ENCODE measurements at places on chromosomes 6 and 20.

GRCh38 chr20:10357974-10358373, 76.0 kb downstream of the MKKS start:
- peak; percentile 44 for DNase-seq

GRCh38 chr20:14450256-14450655, 112.8 kb upstream of the FLRT3 start:
- no peak for DNase-seq

DNA sequence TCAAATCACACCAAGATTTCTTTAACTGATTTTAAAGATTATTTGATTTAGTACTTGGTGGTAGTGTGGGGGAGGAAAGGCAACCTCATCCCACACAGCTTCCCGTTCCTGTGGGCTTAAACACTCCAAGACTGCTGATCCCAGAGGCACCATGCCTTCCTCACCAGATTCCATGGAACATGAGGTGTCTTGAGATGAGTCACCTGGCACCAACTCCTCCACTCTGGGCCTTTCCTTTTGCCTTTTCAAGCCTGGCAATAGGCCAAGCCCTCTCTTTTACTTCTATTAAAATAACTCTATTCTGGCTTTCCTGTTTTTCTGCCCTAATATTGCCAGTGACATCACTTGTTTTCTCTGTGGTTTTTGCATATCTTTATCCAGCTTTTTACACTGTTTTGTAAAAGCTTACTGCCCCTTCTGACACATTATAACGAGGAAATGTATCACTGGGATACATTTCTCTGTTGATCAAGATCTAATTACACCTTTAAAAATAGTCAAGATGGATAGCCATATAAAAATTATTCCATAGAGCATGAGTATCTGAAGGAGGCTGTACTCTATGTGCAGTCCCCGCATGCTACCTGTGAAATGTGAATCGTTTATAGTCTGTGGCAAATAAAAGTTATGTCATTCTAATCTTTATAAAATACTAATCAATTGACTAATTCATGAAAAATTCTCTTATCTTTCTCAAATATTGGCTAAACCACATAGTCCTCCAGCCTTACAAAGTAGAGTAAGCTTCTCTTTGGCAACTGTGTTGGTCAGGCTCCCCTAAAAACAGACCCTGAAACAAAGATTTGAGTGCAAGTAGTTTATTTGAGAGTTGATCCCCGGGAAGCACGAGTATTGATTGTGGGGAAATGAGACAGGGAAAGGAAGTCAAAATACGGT, 257.8 kb upstream of the KCNQ5 start:
- peak; percentile 89 for DNase-seq

- peak; percentile 51 for DNase-seq
Measured at GRCh38 chr20:19783966-19784401, 25.9 kb downstream of the RIN2 start.

Measured in cardiac fibroblast (primary cell).